ENCODE measurements at places on chromosomes 6 and 20.
A peak's percentile ranks its signal among the peaks of the same experiment; 100 is the strongest.

DNA sequence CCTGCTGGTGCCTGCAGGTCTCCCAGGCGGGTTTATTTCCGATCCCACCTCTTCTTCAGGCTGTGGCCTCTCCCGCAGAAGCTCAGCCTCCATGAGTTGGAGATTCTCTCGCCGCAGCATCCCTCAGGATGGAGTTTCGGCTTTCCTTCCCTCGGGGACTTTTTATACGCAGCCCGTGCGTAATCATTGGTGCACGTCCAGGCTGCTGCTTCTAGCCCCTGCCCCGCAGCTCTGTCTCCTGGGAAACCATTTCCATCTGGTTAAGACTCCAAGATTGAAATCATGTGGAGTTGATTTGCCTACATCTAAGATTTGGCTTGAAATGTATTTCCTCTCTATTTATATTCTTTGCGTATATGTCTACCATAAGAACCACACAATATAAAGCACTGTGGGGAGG is 46.7 kb upstream of the CARMIL1 start:
- no peak for DNase-seq

DNA sequence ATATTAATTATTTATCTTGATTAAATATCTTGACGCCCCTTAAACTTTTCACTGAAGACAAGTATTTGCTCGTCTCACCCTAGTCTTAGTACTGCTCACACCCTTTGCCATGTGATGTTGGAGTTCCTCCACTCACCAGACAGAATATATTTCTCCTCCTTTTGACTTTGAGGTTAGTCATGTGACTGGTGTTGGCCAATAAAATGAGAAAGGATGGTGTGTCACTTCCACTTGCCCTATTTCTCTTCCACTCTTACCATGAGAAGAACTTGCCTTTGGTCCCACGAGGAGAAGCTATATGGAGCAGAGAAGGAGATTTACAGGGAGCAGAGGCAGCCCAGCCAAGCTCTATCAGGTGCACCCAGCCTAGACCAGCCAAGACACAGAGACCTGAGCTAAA is 64.9 kb upstream of the TAB2 start:
- no peak for DNase-seq

GRCh38 chr6:23505026-23505425 is 621.0 kb upstream of the NRSN1 start:
- no peak for DNase-seq

DNA sequence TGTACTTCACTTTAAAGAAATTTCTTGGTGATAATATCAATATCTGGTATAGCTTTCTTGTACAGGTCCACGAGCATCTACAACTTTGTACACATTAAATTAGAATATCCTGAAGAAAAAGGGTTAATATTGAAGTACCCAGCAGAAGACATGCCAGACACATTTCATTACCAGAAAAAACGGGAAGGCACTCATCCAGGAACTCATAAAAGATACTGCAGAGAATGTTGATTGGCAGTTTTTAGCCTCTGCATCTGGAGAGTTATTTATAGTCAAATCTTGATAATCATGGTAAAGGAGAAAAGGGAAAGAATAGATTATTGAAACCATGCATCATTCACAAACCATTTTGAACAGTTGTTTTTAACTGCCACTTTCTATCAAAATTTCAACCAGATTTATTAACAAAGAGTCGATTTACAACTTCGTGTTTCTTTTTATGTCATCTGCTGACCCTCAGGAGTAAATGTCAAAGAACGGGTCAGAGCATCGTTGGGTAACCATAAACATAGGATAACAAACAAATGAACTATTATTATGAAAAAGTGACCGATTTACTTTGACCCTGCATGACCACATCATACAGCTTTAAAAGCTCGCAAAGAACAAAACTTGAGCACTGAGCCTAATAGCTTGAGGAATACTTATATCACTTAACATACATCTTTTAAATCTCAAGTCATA is 229.2 kb upstream of the SGK1 start:
- DNase-seq: no peak

DNA sequence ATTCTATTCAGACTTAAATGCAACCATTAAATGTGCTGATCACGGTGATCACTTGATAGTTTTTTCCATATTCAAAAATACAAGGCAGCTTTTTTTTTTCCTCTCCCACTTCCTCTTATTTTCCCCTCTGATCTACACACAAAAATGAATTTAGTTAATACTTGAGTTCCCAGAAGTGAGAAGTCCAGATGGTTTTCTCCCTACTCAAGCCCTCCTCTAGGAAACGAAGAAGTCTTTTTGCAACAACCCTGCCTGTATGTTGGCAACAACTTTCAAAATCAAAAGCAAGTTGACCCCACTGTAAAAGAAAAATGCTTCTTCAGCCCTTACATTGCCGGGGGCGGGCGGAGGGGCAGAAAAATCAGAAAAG is 24.3 kb downstream of the ARHGAP18 start:
- DNase-seq: no peak

- no peak for DNase-seq
These were observed 438.7 kb upstream of the JARID2 start for GRCh38 chr6:14807130-14807529.

GRCh38 chr20:37885593-37886503 is 17.1 kb upstream of the VSTM2L start:
- DNase-seq: no peak

DNA sequence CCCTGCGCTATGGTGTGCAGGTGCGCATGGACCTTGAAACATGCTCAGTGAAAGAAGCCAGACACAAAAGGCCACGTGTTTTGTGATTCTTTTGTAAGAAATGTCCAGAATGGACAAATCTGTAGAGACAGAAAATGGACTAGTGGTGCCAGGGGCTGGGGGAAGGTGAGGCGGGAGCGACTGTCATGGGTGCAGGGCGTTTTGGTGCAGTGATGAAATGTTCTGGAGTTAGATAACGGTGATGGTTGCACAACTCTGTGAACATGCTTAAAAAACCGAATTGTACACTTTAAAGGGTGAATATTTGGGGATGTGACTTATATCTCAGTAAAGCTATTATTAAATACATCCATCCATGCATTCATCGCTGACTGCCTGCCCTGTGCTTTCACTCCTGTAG is 31.7 kb upstream of the NTSR1 start:
- no peak for DNase-seq

DNA sequence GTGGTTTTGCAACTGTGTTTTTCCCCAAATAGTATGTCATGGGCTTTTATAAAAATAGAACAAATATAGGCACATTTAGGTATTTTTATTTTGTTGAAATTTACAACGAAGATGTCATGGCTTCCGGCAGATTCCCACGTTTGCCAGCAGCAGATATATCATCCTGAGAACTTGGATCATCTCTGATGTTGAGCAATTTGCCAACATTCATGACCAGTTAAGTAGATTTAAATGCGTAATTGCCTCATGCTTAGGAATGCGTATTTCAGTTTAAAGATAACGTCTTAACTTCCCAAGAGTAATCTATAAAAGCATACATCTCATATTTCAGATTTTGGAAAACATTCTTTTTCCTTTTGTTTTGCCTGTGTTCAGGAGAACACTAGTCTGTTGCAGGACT is 457.8 kb downstream of the QKI start:
- no peak for DNase-seq

DNA sequence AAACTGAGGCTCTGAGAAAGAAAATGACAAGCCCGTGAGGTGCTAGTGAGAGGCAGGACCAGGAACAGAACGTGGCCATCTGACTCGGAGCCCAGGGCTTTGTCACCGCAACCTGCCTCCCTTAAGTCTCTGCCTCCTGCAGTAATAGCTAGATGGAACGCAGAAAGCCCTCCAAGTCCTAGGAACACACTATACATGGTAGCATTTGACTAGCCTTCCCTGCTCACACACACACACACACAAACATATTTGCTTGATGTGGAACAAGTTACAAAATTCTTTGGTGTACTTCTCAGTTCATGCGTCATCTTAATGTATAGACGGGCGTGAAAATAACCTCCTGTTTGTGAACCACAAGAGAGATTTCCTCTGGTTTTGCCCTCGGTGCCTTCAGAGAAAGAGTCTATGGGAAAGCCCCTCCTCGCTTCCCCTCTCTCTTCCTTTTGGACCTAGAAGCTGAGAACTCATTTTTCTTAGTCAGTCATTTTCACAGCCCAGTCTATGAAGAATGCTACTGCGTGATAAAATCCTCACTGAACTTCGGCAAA is 38.8 kb downstream of the C6orf52 start:
- no peak for DNase-seq

DNA sequence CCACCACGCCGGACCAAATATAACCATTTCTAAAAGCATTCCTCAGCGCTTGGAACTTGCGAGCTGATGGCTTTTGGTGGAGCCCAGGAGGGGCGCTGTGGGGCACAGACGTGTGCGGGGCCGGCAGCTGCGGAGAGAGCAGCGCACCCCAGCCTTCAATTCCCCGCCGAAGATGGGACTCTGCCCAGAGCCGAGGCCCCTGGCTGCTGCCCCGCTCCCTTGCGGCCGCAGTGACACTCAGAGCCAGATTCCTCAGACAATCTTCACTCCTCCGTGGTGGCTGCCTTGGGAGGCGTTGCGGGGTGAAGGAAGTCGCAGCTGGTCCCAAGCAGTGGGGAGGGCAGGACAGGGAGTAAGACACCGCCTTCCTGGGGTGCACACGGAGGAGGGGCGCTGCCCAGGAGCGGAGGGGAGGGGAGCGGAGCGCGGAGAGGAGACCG is 87.7 kb downstream of the TMEM242 start:
- DNase-seq: peak; percentile 70

DNA sequence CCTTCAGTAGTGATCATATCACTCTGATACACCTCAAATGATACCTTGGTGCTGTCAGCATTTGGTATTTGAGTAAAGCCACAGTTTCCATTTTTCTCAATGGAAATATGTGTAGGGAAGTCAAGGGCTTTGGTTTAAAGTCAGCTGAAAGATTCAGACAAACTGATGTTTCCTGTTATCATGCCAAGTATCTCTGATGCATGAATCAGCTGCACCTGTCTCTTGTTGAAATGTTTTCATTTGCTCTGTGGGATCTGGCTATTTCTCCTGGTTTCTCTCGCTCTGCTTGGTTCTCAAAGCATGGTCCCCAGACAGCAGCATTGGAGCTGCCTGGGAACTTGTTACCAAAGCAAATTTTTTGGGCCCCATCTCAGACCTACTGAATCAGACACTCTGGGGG is 23.5 kb downstream of the ZFP64 start:
- DNase-seq: no peak

- no peak for DNase-seq
These were observed 107.9 kb upstream of the KCNK16 start for GRCh38 chr6:39430446-39430845.

- DNase-seq: peak; percentile 88
These were observed 87.2 kb downstream of the FKBP5 start for GRCh38 chr6:35601331-35602132.

GRCh38 chr20:36854348-36855240 is 21.3 kb upstream of the TLDC2 start:
- DNase-seq: no peak

DNA sequence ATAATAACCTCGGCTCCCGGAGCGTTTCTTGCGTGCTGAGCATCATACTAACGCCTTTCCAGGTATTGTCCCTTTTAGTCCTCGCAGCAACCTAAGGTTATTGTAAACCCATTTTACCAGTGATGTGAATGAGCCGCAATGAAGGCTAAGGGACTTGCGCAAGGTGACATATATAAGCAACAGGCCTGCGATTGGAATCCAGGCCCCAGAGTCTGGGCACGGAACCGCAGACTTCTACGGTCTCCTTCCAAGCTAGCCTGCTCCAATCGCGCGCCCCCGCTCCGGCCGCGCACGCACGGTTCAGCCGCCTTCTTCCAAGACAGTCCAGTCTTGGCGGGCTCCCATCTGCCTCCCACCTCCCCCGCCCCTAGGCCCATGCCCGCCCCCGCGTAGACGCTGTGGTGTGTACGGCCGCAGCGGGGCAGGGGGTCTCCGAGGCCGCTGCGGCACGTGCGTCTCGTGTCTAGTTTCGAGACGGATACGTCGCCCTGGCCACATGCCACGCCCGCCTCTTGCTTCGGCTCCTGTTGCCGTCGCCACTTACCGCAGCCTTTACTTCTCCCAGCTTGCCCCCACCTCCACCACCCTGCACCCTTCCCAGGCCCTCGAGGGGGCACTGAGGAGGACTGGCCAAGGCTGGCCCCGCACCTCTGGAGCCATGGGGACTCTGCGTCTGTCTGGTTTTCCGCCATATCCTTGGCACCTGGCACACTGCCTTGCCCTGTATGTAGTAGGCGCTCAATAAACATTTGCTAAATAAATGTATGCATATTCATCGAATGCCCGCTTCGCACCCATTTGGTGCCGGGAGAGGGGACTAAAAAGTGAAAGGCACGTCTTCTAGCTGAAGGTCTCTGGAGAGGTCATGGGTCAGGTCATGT is 855 bp upstream of the GFOD1 start:
- DNase-seq: peak; percentile 80

- DNase-seq: no peak
These were observed 53.6 kb downstream of the JPH2 start for GRCh38 chr20:44133424-44133823.

DNA sequence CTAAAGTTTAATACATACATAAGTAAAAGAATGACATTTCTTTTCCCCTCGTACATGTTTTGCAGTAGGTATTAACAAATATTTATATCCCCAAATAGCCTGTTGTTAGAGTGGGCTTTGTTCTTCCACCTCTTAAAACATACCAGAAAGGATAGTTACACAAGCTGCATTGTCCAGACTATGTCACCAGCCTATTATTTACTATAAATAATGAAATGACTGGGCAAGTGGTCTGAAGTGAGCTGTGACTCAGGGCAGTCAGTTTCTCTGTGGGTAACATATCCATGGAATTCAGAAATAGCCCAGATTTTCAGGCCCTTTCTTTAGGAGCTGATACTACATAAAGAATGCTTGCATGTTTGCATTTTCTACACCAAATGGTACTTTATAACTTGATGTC is 60.1 kb downstream of the FUT9 start:
- no peak for DNase-seq

DNA sequence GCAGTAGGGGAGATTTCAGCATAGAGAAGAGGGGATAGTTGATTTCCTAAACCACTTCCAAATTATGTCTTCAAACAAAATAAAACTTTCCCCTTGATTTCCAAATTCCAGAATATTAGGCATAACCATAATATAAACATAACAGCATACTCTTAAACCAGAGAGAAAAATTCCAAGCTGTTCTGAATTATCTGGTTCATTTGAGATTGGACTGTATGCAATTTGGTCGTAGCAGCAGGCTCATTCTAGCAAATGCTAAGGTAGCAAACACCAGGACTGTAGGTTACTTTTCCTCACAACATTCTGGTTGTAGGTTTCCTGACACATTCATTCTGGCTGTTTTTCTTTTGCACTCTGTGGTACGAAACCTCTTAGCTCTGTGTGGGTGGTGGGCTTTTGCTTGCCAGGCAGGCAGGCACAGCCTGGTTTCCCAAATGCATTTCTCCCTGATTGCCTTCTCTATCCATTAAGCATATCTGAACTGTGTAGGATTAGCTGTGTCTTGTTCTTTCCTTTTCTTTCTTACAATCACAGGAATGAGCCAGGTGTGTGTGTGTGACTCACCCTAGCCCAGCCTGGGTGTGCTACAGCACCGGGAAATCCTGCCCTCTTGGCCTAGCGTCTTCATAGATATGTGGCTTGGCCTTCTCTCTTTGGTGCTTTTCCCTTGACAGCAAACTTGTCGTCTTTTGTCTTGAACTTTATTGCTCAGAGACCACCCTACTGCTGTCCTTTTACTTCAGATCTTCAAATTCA is 77.1 kb downstream of the JARID2 start:
- no peak for DNase-seq

GRCh38 chr20:910870-911770 is 5.0 kb downstream of the ANGPT4 start:
- DNase-seq: peak; percentile 80

Measured in tibial artery (tissue), 4 donors.